ENCODE measurements at places on chromosomes 13 and 19.

GRCh38 chr13:37648609-37649008 is 50.0 kb upstream of the POSTN start:
- DNase-seq = no peak

DNA sequence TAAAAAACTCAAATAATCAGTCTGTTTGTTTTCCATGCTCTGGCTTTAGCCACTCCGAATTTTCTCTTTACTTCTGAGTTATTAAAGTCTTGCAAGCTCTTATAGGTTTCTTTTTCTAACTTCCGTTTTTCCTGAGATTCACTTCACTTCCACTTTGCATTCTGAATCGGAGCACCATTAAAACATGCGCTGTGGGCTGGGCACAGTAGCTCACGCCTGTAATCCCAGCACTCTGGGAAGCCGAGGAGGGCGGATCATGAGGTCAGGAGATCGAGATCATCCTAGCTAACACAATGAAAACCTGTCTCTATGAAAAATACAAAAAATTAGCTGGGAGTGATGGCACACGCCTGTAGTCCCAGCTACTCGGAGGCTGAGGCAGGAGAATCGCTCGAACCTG is 357.9 kb downstream of the SLITRK6 start:
- no peak for DNase-seq

GRCh38 chr19:56987184-56987583 is 132.6 kb upstream of the USP29 start:
- DNase-seq = no peak

DNA sequence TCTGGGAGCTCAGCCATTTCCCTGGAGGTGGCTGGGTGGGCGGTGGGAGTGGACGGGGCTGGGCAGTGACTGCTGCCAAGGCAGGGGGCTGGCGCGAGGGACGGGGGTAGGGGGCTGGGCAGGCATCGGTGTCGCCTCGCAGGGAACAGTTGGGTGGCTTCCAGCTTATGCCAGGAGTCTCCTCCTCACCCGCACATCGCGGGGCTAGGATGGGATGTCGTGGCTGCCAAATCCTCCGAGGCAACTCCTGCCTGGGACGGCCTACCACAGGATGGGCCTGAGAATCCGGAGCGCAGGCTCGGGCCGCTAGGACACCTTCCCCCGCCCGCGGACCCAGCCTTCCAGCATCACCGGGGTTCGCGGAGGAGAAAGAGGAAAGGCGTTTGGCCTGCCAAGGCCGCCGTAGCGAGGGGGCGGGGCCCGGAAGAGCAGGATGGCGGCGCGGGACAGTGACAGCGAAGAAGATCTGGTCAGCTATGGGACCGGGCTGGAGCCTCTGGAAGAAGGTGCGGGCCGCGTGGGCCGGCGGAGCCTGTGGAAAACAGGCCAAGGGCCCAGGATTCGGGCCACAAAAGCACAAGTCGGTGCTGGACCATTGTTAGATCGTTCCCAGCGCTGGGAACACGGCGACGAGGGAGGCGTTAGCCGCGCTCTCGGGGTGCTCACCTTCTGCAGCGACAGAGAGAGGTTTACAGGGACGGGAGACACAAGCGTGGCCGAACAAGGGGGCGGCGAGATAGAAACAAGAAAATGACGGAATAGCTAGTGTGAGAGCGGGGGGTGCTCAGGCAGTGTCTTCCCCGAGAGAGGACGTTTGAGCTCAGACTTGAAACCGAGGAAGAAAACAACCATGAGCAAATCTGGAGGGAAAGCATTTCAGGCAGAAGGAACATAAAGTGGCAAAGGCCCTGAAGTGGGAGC is at the start of gene GPATCH1:
TSS of gene GPATCH1 (plus strand) at position 421 of the 921 bp plus-strand sequence. CDS start at position 434, 13 bp downstream.
- peak; percentile 83 for DNase-seq

- DNase-seq = no peak
These were observed 1490.8 kb upstream of the PCDH20 start for GRCh38 chr13:62906469-62906868.

DNA sequence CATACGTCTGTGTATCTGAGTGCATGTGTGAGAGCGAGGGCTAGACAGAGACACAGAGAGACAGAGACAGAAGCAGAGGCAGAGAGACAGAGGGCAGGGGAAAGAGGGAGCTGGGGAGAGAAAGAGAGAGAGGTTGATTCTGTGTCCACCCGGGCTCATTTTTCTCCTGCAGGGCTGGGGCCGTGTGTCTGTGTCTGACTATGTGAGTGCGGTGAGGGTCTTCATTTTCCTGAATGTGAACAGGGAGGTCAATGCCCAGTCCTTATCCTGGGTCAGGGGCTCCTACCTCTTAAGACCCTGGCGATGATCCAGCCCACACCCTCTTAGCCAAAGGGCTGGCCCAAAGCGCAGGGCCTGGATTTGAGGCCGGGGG is 17.7 kb downstream of the LRRC4B start:
- no peak for DNase-seq

DNA sequence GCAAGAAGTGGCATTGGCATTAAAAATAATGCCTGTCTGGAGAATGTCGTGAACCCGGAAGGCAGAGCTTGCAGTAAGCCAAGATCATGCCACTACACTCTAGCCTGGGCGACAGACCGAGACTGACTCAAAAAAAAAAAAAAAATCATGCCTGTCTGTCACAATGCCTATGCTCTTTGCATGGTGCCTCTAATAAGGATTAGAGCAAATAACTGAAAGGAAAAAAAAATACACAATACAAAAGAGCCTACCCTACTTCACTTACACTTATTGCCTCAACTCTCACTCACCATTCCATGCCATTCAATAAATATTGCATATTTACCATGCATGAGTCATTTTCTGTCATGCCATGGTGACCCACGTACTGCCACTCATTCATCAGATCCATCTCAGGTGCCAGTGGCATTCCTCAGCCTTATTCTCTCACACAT is 49.1 kb downstream of the TBC1D4 start:
- no peak for DNase-seq

GRCh38 chr13:109233293-109233692 is 553.1 kb downstream of the IRS2 start:
- DNase-seq = no peak

- DNase-seq = no peak
These were observed 242.4 kb upstream of the SLC10A2 start for GRCh38 chr13:103308667-103309066.

GRCh38 chr13:71860547-71861138 is 6.4 kb downstream of the DACH1 start:
- DNase-seq = no peak

DNA sequence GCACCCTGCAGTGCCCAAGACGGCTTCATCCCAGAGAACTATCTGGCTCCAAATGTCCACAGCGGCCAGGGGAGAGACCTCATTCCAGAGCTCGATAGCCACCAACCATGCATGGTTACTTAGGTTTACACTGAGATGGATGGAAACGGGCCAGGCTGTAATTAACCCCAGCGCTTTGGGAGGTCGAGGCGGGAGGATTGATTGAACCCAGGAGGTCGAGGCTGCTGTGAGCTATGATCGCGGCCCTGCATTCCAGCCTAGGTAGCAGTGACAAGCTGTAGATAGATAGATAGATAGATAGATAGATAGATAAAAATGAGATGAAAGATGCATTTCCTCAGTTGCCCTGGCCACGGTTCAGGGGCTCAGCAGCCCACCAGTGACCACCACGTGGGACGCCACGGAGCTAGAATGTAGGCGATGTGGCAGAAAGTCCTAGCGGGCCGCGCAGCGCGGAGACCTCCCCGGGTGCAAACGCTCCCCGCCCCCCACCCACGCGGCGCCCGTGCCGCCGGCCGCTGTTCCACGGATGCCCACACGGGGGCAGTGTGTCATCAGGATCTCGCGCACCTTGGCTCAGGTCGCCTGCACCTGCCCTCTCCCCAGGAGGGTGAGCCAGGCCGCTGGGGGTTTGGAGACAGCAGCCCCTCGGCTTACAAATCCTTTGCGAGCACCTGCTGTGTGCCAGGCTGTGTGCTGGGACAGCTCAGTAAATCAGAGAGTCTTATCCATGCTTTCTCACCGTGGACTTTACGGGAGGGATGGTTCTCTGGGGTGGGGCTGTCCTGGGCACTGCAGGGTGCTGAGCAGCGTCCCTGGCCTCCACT is 13.5 kb upstream of the TLE5 start:
- DNase-seq = no peak

GRCh38 chr13:27534108-27534980 is 84.0 kb upstream of the MTIF3 start:
- DNase-seq = no peak

DNA sequence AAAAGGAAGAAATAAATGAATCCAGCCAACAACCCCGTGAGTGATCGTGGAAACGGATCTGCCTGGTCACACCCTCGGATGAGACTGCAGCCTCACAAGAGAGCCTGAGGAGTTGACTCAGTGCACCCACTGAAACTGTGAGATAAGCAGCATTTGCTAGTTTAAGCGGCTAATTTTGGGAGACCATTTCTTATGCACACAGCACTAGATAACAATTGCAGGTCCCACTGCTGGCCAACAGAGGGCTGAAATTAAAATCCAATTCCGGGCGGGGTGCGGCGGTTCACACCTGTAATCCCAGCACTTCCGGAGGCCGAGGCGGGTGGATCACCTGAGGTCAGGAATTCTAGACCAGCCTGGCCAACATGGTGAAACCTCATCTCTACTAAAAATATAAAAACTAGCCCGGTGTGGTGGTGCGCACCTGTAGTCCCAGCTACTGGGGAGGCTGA is 3.6 kb downstream of the UQCR11 start:
- DNase-seq = no peak

GRCh38 chr13:60590800-60591747 is 194.1 kb downstream of the TDRD3 start:
- peak; percentile 61 for DNase-seq

DNA sequence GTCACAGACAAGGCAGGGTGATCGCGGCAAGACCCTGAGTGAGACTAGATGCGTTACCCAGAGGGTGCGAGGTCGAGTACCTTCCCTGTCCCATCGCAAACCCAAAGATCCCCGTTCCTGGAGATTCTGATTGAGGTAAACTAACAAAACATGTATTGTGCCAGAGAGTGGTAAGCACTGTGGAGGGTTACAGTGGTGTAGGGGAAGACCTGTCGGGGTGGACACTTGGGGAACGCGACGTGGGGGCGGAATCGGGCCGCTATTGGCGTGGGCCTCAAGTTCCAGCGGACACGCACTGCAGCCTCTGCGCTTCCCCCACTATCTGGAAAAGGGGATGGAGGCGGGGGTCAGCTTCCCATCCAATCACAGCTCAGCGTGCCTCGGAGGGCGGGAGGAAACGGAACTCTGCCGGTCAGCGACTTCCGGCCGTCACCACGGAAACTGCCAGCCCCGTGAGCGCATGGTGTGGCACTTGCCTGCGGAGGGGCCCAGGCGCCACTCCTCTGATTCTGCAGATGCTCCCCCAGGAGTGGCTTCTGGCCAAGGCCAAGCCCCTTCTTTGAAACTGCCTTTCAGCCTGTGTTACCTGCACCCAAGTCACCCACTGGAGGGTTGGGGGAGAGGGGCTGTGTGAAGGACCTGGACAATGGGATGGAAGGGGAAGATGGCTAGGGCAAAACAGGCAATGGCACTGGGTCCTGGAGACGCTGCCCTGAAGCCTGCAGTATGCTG is 1.0 kb upstream of the UBE2M start:
- DNase-seq = peak; percentile 97

DNA sequence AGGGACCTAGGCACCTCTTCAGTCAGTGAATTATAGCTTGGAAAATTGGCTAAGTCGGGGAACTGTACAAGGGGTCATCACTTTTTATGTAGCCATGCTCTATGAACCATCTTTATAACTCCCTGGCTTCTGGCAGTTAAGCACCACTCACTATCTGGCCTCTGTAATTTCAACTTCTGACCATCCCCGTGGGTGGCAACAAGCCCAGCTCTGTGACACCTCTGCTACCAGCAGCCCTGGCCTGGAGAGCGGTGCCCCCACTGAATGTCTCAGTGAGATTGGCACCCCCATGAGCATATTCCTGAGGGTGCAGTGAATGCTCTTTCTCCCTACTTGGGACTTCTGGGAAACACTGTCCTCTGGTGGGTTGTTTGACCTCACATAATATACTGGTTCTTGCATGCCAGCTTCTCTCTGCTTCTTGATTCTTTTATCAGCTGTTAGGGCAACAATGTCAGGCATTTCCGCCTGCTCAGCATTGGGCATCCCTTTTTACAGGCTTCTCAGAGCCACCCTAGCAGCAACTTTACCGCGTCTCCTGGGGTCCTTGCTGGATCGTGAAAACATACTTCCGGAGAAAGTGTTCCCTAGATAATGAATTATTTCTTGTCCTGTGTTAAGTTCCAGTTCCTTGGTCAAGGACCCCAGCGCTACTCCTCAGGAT is 10.4 kb downstream of the KL start:
- no peak for DNase-seq

DNA sequence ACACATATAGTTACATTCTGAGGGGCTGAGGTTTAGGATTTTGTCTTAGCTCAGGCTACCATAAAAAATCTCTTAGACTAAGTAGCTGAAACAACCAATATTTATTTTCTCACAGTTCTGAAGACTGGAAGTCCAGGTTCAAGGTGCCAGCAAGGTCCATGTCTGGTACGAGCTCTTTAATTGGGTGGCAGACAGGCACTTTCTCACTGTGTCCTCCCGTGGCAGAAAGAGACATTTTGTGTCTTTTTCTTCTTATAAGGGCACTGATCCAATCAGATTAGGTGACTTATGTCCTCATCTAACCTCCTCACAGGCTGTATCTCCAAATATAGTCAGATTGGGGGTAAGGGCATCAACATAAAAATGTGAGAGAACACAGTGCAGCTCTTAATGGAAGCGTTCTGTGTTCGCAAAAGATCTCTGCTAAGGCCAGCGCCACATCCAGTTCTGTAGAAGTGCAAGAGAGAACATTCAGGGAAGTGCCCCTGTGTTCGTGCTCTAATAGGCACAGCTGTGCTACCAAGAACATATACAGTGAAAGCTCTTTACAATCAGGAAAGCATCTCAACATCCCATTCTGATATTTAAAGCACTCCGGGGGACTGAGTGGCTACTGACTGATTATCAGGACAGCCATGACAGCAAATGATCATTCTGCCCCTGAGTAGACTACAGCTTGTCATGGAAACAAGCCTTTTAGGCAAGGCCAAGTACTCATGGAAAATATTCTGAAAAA is 819.2 kb downstream of the LIG4 start:
- no peak for DNase-seq

DNA sequence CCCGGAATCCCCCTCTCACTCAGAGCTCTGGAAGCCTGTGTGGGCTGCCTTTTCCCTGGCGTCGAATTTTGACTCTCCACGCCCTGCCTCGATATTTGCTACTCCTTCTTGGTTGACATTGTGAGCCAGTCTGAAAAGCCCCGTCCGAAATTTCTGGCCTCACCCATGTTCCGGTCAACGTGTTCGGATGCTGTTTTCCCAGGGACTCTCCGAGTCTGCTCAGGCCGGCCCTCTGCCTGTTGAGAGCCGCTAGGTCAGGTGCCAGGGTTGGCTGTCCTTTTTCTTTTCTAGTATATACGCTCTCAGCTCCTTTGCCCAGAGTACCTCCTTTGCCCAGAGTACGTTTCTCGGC is 6.8 kb upstream of the DGKH start:
- peak; percentile 73 for DNase-seq

DNA sequence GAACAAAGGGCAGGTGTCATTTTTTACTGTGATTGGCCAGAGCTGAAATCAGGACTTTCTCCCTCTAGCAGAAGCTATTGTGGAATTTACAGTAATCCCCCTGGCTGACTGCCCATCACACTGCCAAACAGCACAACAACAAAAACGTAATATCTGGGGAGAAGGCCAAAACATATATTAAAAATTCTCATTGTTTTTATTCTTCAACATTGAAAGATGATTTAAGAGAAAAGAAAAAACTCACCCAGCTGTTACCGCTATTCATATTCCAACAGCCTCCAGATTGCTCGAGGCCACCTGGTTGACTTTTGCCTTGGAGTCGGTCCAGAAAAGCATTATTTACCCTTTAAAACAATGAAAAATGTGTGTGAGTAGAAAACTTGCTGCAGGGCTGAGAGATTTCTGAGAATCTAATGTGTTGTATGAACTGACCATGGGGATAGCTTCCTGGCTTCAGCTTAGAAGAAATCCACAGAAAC is 97.2 kb downstream of the EPSTI1 start:
- no peak for DNase-seq

Measured in spinal cord (tissue), 10 donors.